ENCODE measurements at places on chromosomes 12 and 14. TPM values are rescaled to one million over a fixed set of nuclear protein-coding genes. Genes with fewer than 3 reads are reported as not detected.

- peaks cover 6% of the 10 kb centered on the region for H3K4me1 ChIP-seq
- H3K36me3 ChIP-seq = no peaks in the 10 kb centered on the region
- H3K4me3 ChIP-seq = no peak overlapping the region
Measured at GRCh38 chr14:67999290-67999689, 179.7 kb downstream of the RAD51B start.

The SSTR1 gene
- total RNA-seq = 1.6 TPM

GRCh38 chr14:64646103-64646502 lies 58.1 kb upstream of the PLEKHG3 start:
- no peaks in the 10 kb centered on the region for H3K36me3 ChIP-seq
- H3K4me3 ChIP-seq = no peak overlapping the region
- H3K4me1 ChIP-seq = peaks cover 20% of the 10 kb centered on the region
- peak overlapping the region; percentile 75 for H3K27ac ChIP-seq
- DNase-seq = no peak
- no peaks in the 10 kb centered on the region for H3K27me3 ChIP-seq

The GSG1 gene
- total RNA-seq = not detected

GRCh38 chr12:97609957-97610356 lies 147.4 kb downstream of the RMST start:
- H3K4me3 ChIP-seq = no peak overlapping the region
- H3K27me3 ChIP-seq = no peaks in the 10 kb centered on the region
- no peak overlapping the region for H3K27ac ChIP-seq
- no peak for DNase-seq
- H3K4me1 ChIP-seq = no peaks in the 10 kb centered on the region

GRCh38 chr14:80468331-80469122 lies 257.2 kb upstream of the DIO2 start:
- DNase-seq = no peak
- no peaks in the 10 kb centered on the region for H3K27me3 ChIP-seq
- no peak overlapping the region for H3K4me3 ChIP-seq
- H3K27ac ChIP-seq = no peak overlapping the region
- H3K36me3 ChIP-seq = no peaks in the 10 kb centered on the region
- H3K4me1 ChIP-seq = no peaks in the 10 kb centered on the region

- H3K4me3 ChIP-seq = peak within 1 kb of the TSS; percentile 69
- H3K27ac ChIP-seq = peak within 1 kb of the TSS; percentile 34
- peaks cover 25% of the 10 kb centered on the region for H3K27me3 ChIP-seq
- no peaks in the 10 kb centered on the region for H3K36me3 ChIP-seq
- no peak for DNase-seq
- peaks cover 21% of the 10 kb centered on the region for H3K4me1 ChIP-seq
Measured at GRCh38 chr12:120368789-120369602, at the start of gene MSI1. Gene MSI1 (minus strand): TSS chr12:120369164. CDS start chr12:120369091, 73 bp downstream.

DNA sequence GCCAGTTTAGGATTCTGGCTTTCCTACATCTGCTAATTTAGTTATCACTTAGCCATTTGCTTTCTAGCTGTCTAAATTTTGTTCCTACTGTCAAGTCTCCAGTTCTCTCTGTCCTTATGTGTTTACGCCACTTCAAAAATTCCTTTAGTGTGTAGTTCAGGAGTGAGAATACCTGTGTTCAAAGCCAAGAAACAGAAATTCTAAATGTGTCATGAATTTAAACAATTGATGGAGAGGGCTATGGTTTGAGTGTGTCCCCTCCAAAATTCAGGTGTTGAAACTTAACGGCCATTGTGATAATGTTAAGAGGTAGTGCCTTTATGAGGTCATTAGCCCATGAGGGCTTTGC lies 11.4 kb upstream of the CATSPERB start:
- no peak overlapping the region for H3K27ac ChIP-seq
- no peaks in the 10 kb centered on the region for H3K4me1 ChIP-seq
- no peak for DNase-seq
- no peak overlapping the region for H3K4me3 ChIP-seq

DNA sequence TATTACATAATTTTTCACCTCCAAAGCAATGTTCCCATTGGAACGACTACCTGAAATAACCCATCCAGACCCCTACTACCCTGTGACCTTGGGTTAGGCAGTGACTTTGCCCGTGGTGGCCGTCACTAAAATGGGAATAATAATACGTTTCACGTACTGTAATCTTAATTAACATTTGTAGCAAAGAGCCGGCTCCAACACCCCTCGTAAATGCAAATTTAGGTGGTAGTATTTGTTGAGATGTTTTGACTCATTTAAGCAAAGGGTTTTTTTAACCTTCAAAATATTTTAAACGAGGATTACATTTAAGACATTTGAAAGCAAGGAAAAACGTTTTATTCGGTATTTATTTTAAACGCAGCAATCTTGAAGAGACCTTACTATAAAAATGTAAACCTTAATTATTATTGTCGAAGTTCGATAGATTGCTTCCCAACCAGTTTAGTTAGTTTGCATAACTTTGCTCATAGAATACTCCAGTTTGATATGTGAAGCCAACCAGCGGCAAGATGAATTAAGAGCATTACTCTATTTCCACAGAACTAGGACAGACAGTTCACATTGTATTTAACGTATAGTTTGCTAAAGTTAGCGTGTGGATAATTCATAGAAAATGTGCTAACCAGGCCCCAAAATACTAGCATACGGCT lies 1.4 kb upstream of the ARID2 start:
- H3K36me3 ChIP-seq = no peaks in the 10 kb centered on the region
- H3K27me3 ChIP-seq = no peaks in the 10 kb centered on the region
- H3K4me1 ChIP-seq = peaks cover 2% of the 10 kb centered on the region
- H3K27ac ChIP-seq = peak overlapping the region; percentile 99
- peak overlapping the region; percentile 91 for H3K4me3 ChIP-seq
- DNase-seq = no peak

DNA sequence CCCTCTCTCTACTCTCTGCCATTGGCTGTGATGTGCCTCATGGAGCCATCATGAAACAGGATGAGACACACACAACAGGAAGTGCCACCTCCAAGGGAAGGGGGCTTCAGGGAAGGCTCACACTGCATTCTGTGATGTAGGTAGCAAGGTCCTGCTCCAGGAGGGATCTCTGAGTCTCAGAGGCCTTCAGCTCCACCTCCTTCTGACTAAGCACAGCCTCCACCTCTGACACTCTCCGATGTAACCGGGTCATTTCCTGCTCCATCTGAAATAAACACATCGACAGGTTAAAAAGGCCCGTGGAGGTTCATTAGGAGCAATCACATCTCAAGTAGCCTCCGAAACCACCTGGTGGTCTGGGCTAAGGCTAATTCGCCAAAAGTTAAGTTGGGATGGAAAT lies 93.3 kb downstream of the CIT start:
- no peak overlapping the region for H3K4me3 ChIP-seq
- no peaks in the 10 kb centered on the region for H3K36me3 ChIP-seq
- H3K27ac ChIP-seq = no peak overlapping the region
- H3K4me1 ChIP-seq = no peaks in the 10 kb centered on the region
- DNase-seq = no peak

- H3K4me1 ChIP-seq = peaks cover 28% of the 10 kb centered on the region
- H3K27ac ChIP-seq = peak overlapping the region; percentile 92
- H3K27me3 ChIP-seq = no peaks in the 10 kb centered on the region
- no peak overlapping the region for H3K4me3 ChIP-seq
Measured at GRCh38 chr12:110931315-110931728, 10.9 kb upstream of the MYL2 start.

DNA sequence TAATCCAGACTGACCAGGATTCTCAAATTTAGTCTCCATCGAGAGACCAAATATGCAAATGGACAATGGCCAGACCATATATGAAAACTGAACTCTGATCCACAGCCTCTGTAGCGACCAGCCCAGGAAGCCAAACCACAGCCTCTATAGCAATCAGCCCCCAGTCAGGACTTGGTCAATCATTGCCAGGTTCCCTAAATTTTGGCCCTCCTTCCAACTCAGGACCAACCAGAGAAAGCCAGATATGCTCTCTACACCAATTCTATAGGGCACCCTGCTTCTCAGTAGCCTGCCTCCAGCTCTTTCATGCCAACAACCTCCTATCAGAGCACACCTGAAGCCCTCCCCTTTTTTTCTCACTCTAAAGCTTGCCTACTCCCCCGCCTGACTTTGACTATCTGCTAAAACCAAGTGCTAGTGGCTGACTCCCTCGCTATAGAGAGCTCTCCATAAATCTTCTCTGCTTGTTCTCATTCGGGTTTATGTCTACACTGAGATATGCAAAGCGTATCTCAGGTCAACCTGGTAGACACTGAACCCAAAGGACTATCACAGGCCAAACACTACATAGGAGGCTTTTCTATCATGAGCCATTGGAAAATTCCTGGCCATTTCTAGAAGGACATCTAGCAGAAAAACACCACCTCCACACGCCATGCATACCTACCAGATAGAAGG lies 110.5 kb upstream of the FUT8 start:
- DNase-seq = no peak
- no peak overlapping the region for H3K27ac ChIP-seq
- H3K4me3 ChIP-seq = no peak overlapping the region
- H3K27me3 ChIP-seq = no peaks in the 10 kb centered on the region
- no peaks in the 10 kb centered on the region for H3K4me1 ChIP-seq

GRCh38 chr14:72052356-72052755 lies 120.1 kb downstream of the RGS6 start:
- no peak overlapping the region for H3K4me3 ChIP-seq
- H3K36me3 ChIP-seq = no peaks in the 10 kb centered on the region
- no peaks in the 10 kb centered on the region for H3K4me1 ChIP-seq
- H3K27me3 ChIP-seq = no peaks in the 10 kb centered on the region
- H3K27ac ChIP-seq = no peak overlapping the region

DNA sequence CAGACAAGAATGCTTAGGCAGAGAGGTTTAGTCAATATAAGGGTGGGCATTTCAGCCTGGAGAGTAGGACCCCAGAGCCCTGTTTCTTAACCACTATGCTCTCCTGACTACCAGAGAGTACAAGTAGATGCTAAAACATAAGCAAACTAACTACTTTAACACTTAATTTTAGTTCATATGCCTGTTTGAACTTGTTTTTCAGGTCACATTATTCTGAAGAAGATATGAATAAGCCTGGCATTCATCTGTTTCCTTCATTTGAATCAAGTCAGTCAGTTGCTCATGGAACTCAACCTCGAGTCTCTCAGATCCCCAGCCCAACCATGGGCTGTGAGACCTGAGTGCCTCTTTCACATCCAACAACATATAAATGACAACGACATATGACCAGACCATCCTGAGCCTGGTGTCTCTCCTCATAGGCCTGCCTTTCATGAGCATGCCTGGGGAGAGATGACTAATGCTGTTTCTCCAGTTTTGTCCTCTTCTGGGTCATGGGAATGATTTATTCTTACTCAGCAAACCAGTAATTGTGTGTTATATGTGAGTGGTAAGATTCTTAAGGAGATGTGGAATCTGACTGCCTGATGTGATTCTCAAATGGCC lies 251.1 kb upstream of the BTG1 start:
- H3K27me3 ChIP-seq = no peaks in the 10 kb centered on the region
- H3K4me3 ChIP-seq = no peak overlapping the region
- no peak for DNase-seq
- no peaks in the 10 kb centered on the region for H3K36me3 ChIP-seq

DNA sequence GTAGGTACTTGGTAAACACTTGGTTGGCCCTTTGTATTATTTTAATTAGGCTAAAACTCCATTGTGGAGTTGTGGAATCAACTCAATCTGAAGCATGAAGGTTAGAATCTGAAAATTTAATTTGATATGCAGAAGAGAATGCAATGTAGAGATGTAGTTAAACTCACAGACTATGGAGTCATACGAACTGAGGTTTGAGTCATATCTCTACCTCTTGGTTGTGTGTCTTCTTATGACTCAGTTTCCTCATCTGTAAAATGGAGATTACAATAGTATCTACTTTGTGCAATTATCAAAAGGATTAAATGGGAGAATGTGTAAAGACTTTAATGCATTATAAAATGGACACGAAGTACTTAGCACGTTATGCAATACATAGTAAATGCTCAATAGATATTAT lies 146.0 kb upstream of the IFNG-AS1 start:
- no peaks in the 10 kb centered on the region for H3K27me3 ChIP-seq
- no peaks in the 10 kb centered on the region for H3K4me1 ChIP-seq
- H3K27ac ChIP-seq = no peak overlapping the region
- no peak overlapping the region for H3K4me3 ChIP-seq
- no peaks in the 10 kb centered on the region for H3K36me3 ChIP-seq

The SERPINA10 gene
- not detected for total RNA-seq

GRCh38 chr12:27284751-27285150 lies 40.7 kb downstream of the STK38L start:
- H3K4me3 ChIP-seq = no peak overlapping the region
- no peaks in the 10 kb centered on the region for H3K36me3 ChIP-seq
- peak; percentile 19 for DNase-seq
- H3K27ac ChIP-seq = peak overlapping the region; percentile 72
- H3K27me3 ChIP-seq = no peaks in the 10 kb centered on the region

The ERBB3 gene
- total RNA-seq = 1.3 TPM

The DHH gene
- total RNA-seq = 0.74 TPM

The SYNDIG1L gene
- total RNA-seq = 0.15 TPM

GRCh38 chr14:104897330-104898194 lies 27.1 kb upstream of the PLD4 start:
- no peak overlapping the region for H3K27ac ChIP-seq
- peaks cover 30% of the 10 kb centered on the region for H3K4me1 ChIP-seq
- no peaks in the 10 kb centered on the region for H3K27me3 ChIP-seq
- DNase-seq = no peak
- H3K4me3 ChIP-seq = no peak overlapping the region

The OR6C65 gene
- total RNA-seq = not detected

The RERG gene
- 4.8 TPM for total RNA-seq

The ENDOU gene
- 0.32 TPM for total RNA-seq

- no peaks in the 10 kb centered on the region for H3K4me1 ChIP-seq
- no peak for DNase-seq
- no peak overlapping the region for H3K4me3 ChIP-seq
- no peaks in the 10 kb centered on the region for H3K27me3 ChIP-seq
- no peaks in the 10 kb centered on the region for H3K36me3 ChIP-seq
Measured at GRCh38 chr14:35978561-35978960, 152.4 kb downstream of the BRMS1L start.

The KLRG1 gene
- 5.2 TPM for total RNA-seq

The KICS2 gene
- total RNA-seq = 3.8 TPM

The KDM2B gene
- total RNA-seq = 16.0 TPM

- peak overlapping the region; percentile 70 for H3K27ac ChIP-seq
- H3K4me1 ChIP-seq = peaks cover 88% of the 10 kb centered on the region
- H3K4me3 ChIP-seq = no peak overlapping the region
Measured at GRCh38 chr14:76720382-76720813, 40.9 kb upstream of the VASH1 start.

DNA sequence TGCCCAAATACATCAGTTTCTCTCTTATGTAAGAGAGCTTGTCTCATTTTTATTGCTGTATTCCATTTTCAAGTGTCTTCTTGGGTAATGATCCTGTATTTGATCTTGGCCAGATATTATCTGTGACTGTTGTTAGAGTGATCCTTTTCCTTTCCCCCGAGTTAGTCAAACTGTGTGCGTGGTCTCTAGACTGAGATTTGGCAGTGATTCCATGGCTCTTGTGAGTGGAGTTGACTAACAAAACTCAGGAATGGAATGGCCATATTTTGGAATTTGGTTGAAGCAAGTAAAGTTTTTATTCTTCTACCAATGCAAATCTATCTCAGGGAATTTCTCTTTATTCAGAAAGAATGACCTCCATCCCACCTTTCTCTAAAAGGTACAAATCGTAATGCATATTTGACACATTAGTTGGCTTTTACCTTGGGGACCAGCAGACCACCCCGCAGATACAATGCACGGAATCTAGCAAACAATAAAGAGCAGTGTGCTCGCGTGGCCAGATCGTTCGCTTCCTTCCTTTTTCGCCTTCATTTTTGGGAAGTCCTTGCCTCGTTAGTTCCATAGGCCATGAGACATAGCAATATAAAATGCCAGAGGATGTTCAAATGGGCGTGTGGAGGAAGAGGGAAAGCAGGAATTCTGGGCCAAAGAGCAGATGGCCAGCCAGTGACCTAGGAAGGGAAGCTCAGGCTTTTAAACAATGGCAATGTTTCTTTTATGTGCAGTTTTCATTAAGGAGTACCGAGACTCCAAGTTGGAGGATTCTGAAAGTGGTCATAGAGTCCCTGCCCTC lies 24.4 kb downstream of the ETV6 start:
- no peak overlapping the region for H3K27ac ChIP-seq
- H3K4me3 ChIP-seq = no peak overlapping the region
- H3K27me3 ChIP-seq = no peaks in the 10 kb centered on the region
- DNase-seq = no peak
- no peaks in the 10 kb centered on the region for H3K36me3 ChIP-seq

All from heart right ventricle (tissue), 16 donors.